ENCODE measurements at places on chromosomes 12 and 14.

DNA sequence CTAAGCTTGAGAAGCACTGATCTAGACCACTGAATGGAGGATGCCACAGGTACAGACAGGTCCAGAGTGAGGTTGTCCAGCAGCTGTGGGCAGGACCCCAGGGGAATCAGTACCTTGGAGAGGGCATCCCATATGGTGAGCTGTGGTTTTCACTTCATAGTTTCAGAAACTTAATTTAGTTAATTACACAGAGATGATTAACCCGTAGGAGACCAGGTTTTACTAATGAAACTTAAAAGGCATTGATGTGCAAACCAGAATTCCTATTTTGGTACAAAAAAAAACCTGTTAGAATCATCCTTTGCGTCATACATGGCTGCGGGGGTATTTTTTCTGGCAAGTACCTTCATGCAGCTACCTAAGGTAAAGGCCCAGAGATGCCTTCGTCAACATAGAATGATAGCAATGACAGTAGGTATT lies 159.3 kb downstream of the DACT1 start:
- no peak for DNase-seq

GRCh38 chr14:28704153-28704552 lies 62.4 kb upstream of the FOXG1 start:
- no peak for DNase-seq

- DNase-seq, result peak; percentile 50
Measured at GRCh38 chr14:63248211-63248610, 44.0 kb downstream of the RHOJ start.

GRCh38 chr12:98671459-98671858 lies 26.4 kb downstream of the APAF1 start:
- no peak for DNase-seq
